ENCODE measurements at places on chromosomes 2 and 18.

GRCh38 chr2:9140645-9141044 lies 66.0 kb upstream of the ASAP2 start:
- no peak for DNase-seq

DNA sequence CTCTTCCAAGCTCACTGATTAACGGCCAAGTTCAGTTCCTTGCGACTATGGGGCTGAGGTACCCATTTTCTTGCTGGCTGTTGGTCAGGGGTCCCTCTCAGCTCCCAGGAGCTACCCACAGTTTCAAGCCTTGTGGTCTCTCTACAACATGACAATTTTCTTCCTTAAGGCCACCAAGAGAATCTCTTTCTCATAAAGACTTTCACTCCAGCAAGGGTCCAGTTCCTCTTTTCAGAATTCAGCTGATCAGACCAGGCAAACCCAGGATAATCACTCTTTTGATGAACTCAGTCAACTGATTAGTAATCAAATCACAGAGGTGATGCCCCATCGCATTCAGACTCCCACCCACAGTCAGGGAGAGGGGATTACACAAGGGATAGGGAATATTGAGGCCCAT lies 129.7 kb downstream of the IRS1 start:
- DNase-seq = no peak

- no peak for DNase-seq
Measured at GRCh38 chr18:74370115-74370514, 54.5 kb downstream of the C18orf63 start.

DNA sequence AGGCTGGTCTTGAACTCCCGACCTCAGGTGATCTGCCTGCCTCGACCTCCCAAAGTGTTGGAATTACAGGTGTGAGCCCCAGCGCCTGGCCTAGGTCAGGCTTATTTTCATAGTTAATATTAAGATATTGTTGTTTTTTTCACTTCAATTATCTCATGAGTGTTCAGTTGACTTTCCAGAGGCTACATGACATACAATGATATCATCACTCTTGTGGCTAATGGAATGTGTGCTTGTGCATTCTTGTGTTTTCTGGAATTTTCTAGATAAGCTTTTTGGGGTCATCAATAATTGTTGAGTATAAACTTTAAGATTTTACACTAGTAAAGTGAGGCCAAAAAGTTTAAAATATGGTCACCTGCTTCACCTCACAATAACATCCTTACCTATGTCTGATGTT lies 180.9 kb downstream of the FIGN start:
- DNase-seq = no peak

DNA sequence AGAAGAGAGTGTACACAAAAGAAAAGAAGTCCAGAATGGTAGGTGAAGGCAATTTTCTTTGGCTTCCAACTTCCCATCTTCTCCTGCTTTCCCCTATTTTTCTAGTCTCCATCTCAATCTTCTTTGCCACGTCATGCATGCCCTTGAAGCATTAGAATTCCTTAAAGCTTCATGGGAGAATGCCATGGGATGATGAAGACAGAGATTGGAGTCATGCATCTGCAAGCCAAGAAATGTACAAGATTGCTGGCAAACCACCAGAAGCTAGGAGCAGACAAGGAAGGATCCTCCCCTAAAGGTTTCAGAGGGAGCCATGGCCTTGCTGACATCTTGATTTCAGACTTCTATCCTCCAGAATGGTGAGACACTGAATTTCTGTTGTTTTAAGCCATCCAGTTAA lies 305.9 kb downstream of the HRH4 start:
- no peak for DNase-seq

- DNase-seq = no peak
Measured at GRCh38 chr2:23696752-23697045, 230.2 kb downstream of the ATAD2B start.

DNA sequence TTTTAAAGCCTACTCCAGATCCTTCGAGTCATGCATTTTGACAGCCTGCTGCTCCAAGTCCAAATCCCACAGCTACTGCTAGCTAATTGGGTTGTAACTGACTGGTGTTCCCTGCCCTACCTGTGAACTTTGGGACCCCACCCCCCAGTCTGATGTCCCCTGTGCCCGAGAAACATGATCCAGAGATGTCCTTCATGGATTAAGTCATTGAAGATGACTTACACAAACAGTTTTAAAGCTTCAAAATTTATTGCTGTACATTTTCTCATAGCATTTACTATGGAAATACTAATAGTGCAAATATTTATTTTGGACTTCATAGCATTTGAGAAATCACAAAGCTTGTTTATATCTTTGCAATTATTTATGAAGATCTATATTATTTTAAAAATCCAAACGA lies 73.1 kb downstream of the MBD2 start:
- no peak for DNase-seq

GRCh38 chr2:154697418-154698252 lies 860 bp upstream of the KCNJ3 start:
- DNase-seq = no peak

DNA sequence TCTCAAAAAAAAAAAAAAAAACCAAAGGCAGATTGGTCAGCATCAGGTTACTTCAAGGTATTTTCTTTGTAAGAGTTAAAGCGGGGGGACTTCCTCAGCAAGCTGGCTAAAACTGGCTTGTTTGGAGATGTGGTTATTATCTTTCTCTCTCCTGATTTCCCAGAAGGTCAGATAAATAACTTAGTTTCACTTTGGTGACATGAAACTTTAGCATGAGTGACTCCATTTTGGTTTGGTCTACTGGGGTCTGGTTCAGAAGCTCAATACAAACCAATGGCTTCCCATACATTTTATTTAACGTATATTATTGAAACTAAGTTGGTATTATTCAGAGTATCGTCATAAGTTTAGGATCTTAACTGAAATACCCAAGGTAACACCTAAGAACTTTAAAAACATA lies 41.6 kb upstream of the AMMECR1L start:
- DNase-seq = no peak

GRCh38 chr2:44560941-44561340 lies 199.2 kb downstream of the CAMKMT start:
- no peak for DNase-seq

DNA sequence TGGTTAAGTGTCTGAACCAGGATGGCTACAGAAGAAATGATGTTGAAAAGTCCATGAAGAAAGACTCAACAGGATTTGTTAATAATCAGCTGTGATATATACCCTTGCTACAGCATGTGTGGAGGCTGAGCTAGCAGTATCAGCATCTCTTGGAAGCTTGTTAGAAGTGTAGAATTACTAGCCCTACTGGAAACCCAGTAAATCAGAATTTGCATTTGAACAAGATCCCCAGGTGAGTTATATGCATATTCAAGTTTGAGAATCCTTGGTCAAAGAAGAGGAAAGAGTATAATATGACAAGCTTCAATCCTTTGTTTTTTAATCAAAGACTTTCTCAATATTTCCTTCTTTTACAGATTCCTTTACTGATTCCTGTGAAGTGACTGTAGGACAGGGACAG lies 109.0 kb upstream of the KCNJ3 start:
- DNase-seq = no peak

GRCh38 chr2:13572466-13572865 lies 855.7 kb downstream of the TRIB2 start:
- DNase-seq = no peak

DNA sequence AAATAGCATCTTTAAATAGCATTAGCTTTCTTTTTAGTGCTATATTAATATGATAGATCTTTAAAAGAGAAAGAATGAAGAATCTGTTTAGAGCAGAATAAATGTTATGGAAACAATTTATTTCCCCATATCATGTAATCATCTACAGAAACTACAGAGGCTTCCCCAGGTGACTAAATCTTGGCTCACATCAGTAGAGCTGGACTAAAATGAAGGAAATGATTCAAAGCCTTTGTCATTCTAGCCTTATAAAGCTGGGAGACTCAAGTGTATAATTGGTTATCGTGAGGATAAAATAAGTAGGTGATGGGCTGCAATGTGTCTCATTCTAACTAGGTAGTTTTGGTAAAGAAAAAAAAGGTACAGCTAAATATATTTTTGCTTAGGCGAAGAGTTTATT lies 83.2 kb upstream of the UNC80 start:
- DNase-seq = no peak

DNA sequence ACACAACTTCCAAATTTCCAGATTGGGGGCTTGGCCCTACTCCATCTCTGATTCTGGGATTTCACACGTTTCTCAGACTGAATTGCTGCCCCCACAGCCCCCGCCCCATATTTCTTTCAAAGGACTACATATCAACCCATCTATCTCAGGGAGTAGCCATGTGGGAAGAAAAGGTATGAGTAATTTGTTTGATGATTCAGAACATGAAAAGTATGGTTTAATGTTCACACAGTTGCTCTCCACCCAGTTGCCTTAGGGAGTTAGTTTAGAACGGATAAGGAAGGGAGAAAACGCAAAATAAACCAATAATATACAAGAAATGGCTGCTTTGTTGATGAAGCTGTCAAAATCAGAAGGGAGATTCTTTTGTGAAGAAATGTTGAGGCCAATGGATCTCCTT lies 145.1 kb downstream of the PIEZO2 start:
- DNase-seq = no peak

- no peak for DNase-seq
Measured at GRCh38 chr2:166117491-166117890, 10.3 kb downstream of the SCN1A start.

DNA sequence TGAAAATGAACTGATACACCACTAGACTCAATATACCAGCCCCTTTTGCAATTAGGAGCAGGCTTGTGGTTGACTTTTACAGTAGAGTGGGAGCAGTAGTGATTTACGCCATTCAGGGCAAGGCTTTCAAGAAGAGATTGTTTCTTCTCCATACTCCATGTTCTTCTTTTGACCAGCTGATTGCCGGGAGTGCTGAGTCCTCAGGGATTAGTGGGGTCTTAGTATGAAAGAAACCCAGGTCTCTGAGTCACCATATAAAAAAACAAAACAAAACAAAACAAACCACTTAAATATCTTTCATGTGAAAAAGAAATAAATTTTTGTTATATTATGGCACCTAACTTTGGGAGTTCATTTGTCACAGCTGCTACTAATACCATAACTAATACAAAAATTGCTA lies 465.6 kb upstream of the TRIB2 start:
- no peak for DNase-seq

- DNase-seq = no peak
Measured at GRCh38 chr18:10025711-10026670, 112.2 kb downstream of the VAPA start.
